Smooth muscle cell of the coronary artery (primary cell): ENCODE measurements at places on chromosomes 3 and 15. TPM values are rescaled to one million over a fixed set of nuclear protein-coding genes. Genes with fewer than 3 reads are reported as not detected.

ZNF660 gene
- total RNA-seq = 0.59 and 1.9 TPM in 2 replicates

INKA1 gene
- 5.7 and 10.2 TPM in 2 replicates for total RNA-seq

PGBD4 gene
- total RNA-seq = 1.5 and 1.6 TPM in 2 replicates

PAQR9 gene
- 0.08 TPM in 1 of 2 replicates, not detected in the other for total RNA-seq

ARID3B gene
- total RNA-seq = 0.98 and 2.5 TPM in 2 replicates

CD86 gene
- total RNA-seq = not detected in 2 replicates

CHRD gene
- 0.08 and 1.4 TPM in 2 replicates for total RNA-seq

GABRA5 gene
- under 0.01 TPM in 1 of 2 replicates, not detected in the other for total RNA-seq

MAP1A gene
- 13.8 and 31.1 TPM in 2 replicates for total RNA-seq

STARD5 gene
- total RNA-seq = 11.9 and 24.1 TPM in 2 replicates

SLITRK3 gene
- total RNA-seq = not detected in 2 replicates

EBLN2 gene
- 3.9 and 4.0 TPM in 2 replicates for total RNA-seq

BUB1B gene
- total RNA-seq = 2.9 and 7.0 TPM in 2 replicates

AHSG gene
- total RNA-seq = not detected in 2 replicates

MUC20 gene
- 0.30 TPM in 1 of 2 replicates, not detected in the other for total RNA-seq
